ENCODE measurements at places on chromosomes 2 and 18.

DNA sequence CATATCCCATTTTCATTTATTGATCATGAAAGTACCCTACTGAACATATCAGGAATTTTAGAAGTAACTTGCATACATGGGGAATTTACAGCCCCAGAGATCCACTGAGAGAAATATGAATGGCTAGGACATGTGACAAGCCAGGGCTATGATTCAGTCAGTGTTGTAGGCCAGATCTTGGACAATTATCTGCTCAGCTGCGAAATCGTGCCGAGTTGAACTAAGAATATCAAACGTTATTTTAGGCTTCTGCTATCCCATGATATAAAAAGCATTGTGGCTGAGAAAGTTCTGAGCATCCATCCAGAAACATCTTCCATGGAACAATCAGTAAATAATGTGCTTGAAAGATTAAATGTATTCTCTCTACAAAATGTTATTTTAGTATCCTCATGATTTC, 85.7 kb upstream of the UNC80 start:
- DNase-seq, result no peak

DNA sequence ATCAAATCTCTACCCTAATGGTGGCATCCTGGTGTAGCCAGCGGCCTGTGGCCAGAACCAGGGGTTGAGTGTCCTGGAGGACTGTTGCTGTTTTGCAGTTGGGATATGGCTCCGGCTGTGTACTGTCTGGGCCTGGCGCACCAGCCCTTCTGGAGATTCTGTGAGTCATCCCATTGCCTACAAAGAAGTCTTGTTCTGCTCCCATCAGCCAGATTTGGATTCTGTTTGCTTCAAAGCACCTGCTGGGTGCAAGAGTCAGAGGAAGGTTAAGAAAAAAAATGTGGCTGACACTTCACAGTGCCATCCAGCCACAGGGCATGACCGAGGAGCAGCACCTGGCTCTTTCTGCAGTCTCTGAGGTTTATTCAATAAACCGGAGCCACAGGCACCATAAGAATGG, 41.0 kb upstream of the ASAP2 start:
- peak; percentile 61 for DNase-seq

DNA sequence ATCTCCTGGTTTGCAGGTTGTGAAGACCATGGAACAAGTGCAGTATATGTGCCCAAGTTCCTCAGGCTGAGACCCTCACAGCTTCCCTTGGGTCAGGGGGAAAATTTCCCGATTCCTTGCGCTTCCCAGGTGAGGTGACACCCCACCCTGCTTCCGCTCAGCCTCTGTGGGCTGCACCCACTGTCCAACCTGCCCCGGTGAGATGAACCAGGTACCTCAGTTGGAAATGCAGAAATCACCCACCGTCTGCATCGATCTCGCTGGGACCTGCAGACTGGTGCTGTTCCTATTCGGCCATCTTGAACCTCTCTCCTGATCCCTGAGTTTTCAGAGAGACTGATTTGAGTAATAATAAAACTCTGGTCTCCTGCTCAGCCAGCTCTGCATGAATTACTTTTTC, 30.6 kb downstream of the CHCHD5 start:
- no peak for DNase-seq

- no peak for DNase-seq
Observed at GRCh38 chr2:54575379-54575888, 119.3 kb downstream of the SPTBN1 start.

DNA sequence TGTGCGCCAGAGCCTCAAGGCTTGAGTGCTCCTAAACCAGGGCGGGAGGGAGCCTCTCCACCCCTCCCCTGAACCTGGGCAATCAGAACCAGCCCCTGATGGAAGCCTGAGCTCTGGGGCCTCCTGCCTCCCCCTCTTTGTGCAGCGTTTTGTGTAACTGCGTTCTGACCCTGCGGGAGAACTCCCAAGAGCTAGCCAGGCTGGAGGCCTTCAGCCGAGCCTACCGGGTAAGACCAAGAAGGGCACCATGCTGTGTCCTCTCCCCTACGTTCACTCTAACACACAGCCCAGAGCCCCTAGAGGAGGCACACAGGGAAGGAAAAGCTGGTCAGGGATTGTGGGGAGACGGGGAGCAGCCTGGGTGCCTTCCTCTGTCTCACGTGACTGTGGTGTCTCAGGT, 108.0 kb downstream of the PLB1 start:
- DNase-seq, result no peak

- DNase-seq, result no peak
Observed at GRCh38 chr18:21012308-21012707, 99.3 kb downstream of the ROCK1 start.
